ENCODE measurements at places on chromosomes 2 and 18.

GRCh38 chr18:41347057-41347456 lies 608.0 kb upstream of the PIK3C3 start:
- DNase-seq: no peak

- DNase-seq: no peak
Measured at GRCh38 chr2:56444339-56444738, 260.5 kb downstream of the CCDC85A start.

GRCh38 chr2:181146171-181146570 lies 165.8 kb downstream of the UBE2E3 start:
- DNase-seq: no peak

GRCh38 chr2:26530696-26531095 lies 52.8 kb upstream of the OTOF start:
- no peak for DNase-seq

GRCh38 chr2:172843902-172844715 lies 108.5 kb downstream of the RAPGEF4 start:
- no peak for DNase-seq

GRCh38 chr2:205849136-205849535 lies 166.8 kb downstream of the NRP2 start:
- DNase-seq: no peak

DNA sequence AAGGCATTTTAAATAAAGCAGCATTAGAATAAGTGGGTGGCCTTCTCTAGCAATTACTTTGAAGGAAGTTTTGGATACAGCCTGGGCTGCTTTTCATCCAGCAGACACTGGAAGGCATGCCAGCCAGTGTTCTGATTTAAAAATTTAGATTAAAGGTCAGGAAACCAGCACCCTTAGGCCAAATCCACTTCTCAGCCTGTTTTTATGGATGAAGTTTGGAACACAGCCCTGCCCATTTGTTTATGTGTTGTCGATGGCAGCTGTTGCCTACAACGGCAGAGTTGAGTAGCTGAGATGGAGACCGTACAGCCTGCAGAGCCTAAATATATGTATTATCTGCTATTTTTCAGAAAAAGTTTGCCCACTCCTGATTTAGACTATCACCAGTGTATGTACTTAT lies 313.6 kb upstream of the ACVR2A start:
- no peak for DNase-seq

DNA sequence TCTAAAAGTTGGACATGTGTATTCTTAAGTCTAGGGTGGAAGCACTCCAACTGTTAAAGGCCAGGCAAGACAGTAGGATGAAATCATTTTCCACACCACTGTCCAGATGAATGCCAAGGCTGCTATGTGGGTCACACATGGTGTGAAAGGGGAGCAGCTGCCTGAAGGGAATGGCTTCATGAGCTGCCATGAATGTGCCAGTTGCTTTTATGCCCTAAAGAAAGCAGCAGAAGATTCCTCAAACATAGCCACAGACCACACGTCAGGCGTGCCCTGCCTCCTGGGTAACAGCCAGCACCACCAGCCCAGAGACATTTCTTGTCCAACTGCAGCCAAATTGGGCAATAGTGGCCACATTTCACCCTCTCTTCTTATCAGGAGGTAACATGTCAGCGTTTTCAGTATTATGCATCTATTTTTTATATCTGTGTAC lies 130.2 kb downstream of the MTCL1 start:
- DNase-seq: no peak

DNA sequence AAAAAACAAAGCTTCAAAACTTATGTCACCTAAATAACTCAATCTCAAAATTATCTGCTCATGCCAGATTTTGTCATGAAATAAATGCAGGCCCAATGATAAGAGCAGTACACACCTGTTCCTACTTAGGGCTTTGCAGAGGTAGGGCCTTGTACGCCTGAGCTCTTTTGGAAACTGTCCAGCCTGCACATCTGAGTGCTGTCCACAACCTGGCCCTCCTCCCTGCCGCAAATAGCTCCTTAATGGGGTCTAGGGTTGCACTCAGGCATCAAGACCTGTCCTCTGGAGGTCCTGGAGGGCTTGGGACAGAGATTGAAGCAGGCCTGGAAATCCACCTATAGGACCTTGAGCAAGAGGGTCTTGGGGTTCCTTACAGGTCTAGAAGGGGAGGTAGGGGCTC lies 115.4 kb upstream of the CCDC195 start:
- DNase-seq: no peak

DNA sequence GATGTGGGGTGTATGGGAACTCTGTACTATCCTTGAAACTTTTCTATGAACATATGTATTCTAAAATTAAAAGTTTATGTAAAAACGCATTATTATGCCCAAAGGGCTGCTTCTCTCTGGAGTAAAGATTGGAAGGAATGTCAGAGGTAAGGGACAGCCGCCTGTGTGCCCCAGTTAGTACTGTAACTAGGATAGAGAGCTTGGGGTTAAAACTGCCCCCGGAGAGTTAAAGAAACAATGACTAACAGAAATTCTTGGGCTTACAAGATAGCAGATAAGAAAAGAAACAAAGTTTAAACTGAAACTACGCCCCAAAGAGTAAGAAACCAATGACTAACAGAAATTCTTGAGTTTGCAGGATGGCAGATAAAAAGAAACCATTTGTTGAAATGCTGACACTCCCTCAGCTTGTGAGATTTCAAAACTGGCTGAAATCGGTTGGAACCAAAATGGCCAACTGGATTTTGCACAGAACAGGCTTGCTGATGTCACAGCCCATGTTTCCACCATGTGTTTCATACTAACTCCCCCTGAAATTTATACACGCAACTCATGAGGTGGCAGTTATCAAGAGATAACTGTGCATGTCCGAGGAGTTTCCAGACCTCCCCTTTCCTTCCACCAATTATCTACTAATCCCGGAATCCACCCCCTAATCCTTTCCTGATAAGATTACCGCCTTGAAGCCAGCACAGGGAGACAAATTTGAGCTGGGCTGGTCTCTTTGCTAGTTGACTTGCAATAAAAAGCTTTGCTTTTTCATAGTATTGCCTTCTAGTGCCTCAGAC lies 8.7 kb upstream of the TXNDC2 start:
- no peak for DNase-seq

DNA sequence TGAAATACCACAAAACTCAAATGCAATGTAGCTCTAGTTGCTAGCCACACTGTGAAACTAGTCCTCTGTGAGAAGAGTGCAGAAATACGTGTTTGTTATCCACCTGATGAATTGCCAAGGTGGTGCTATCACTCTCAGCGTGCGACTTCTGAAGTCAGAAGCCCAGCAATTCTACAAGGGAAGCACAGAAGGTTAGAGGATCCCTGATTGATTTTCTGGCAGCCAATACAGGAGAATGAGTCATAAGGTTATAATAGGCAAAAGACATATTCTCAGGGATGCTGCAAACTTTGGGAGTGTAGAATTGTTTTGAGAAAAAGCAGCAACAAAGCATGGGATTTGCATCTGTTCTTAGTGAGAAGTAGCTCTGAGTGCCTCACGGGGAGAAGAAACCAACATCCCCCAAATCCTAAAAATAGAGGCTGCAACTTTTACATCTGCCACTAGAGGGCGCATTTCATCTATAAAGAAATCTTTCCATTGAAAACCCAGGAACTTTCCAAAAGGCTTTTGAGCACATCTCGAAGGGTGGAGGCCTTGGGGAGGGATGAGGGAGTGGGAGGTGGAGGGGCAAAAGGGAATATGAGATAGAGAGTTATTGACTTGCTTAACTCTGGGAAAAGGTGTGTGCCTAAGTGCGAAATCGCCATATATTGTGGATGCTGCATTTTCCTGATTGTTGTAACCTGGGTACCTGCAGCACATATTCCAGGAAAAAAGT lies 78.0 kb downstream of the TMEM182 start:
- no peak for DNase-seq

- no peak for DNase-seq
Measured at GRCh38 chr2:71526975-71527374, 73.6 kb downstream of the DYSF start.

DNA sequence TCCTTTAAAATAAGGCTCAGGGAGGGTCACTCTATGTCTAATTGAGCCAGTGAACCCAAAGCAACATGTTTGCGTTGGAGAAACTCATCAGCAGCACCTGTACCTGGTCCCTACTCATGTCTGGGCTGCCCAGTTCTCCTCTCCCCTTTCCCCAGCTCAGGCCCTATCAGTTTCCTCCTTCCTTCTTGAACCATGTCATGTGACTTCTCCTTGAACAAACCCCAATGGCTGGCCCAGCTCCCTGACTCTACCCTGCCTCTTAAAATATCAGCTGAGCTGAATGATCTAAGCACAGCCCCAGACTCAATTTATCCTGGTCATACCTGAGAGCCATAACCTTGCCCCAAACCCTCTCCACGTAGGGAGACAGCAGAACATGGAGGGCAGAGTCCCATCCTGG lies 290.9 kb downstream of the LPIN1 start:
- no peak for DNase-seq

- DNase-seq: no peak
Measured at GRCh38 chr2:67702937-67703336, 305.8 kb downstream of the ETAA1 start.

DNA sequence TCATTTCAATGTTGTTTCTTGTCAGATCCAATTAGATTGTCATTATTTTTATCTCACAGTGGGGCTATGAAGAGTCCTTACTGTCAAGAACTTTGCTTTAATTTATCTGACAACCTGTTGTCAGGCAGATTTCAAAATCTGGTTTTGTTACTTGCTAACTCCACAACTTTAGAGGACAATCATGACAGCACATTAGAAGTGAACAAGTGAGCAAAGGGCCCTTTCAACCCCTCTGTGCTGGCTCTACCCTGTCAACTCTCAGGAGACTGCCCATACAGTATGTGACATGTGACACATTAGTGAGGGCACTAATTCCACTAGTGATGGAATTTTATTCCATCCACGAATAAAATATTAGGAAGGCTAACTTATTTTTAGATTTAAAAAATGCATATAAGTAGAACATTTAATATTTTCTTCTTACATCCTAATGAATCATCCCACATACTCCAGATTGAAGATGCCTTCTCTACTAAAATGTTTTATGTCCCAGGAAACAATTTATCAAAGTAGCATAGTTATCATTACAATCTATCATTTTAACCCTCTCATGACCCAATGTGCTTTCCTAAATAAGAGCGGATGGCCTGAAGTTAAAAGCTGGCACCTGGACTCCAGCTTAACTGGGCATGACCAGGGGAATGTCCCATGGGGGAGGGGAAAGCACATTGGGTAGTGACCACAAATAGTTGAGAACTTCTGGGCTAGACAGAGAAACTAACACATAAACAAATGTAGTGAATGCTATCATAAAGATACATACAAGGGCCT lies 97.6 kb upstream of the PPP1CB start:
- DNase-seq: no peak

DNA sequence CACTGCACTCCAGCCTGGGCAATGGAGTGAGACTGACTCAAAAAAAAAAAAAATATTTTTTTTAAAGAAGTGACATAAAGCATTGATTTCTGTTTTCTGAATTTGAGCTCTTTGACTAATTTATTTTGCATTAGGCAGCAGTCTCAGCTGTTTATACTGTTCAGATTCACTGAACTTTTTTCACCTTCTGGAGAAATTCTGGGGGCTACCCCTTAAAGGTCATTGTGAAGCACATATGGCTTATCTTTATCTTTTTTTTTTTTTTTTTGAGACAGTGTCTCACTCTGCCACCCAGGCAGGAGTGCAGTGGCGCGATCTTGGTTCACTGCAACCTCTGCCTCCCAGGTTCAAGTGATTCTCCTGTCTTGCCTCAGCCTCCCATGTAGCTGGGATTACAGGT lies 12.9 kb downstream of the PHLPP1 start:
- DNase-seq: no peak

GRCh38 chr18:31409276-31409675 lies 32.7 kb downstream of the DSG4 start:
- DNase-seq: no peak

GRCh38 chr2:64804651-64805050 lies 150.9 kb upstream of the SERTAD2 start:
- DNase-seq: no peak

GRCh38 chr2:159202568-159203071 lies 83.9 kb downstream of the WDSUB1 start:
- DNase-seq: no peak

- DNase-seq: no peak
Measured at GRCh38 chr2:222320436-222321395, 21.9 kb upstream of the PAX3 start.

- DNase-seq: no peak
Measured at GRCh38 chr2:50865235-50865634, 166.7 kb downstream of the NRXN1 start.

- no peak for DNase-seq
Measured at GRCh38 chr2:241514553-241514952, 6.2 kb upstream of the STK25 start.

- DNase-seq: no peak
Measured at GRCh38 chr18:9062418-9062751, 40.1 kb upstream of the NDUFV2 start.

- no peak for DNase-seq
Measured at GRCh38 chr18:77144451-77145118, 12.0 kb upstream of the MBP start.

DNA sequence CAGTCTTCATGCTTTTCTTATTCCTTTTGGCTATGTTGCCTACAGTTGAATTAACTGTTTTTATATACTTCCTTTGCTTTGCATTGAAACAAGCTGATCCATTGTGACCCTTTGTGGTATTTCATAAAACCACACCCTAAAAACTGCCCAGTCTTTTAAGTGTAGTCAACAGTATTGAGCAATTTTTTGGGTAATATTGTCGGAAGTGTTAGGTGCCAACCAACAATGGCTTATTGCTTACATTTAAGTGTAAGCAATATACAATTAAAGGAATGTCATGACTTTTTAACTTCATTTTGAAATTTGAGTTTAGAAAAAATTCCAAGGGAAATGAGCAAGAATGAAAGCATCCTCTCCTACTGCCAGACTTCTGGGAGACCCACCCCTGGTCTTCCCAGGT lies 174.1 kb downstream of the NEDD4L start:
- DNase-seq: no peak

- no peak for DNase-seq
Measured at GRCh38 chr2:37529830-37530415, 141.5 kb downstream of the CDC42EP3 start.

DNA sequence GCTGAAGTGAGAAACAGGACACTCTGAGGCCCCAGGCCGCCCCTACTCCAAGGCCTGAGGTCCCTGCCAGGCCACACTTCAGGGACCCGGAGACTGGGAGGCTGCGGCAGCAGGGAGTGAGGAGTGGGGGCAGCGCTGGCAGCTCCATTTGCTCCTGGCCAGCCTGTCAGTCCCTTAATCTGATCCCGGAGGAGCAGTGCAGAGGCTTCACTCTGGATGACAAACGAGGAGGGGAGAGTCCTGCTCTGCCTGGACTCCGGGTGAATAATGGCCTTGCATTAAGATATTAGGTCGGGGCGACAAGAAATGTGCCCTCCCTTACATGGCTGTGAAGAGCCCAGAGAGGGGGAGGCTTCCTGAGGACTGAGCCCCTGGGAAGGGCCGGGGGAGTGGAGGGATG lies 14.3 kb upstream of the PRSS56 start:
- DNase-seq: no peak

GRCh38 chr18:39415471-39415870 lies 1849.9 kb upstream of the CELF4 start:
- DNase-seq: no peak

DNA sequence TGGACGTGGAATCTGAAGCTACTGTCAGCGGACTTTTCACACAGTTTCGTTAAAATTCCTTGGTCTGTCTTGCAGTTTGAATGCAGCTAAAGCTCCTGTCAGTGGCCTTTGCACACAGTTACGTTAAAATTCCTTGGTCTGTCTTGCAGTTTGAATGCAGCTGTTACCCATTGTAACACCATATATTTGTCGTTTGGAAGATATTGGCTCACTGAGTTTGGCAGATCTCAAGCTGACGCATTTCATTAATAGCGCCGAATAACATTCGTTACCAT lies 1.0 kb downstream of the LIMS1 start:
- no peak for DNase-seq

Data from stimulated activated CD4-positive, alpha-beta T cell treated with anti-CD3 and anti-CD28 coated beads, Interleukin-1b, Interleukin-23, amount 100 ng/mL, for 24 hours (primary cell).